SJCRH30 (cell line): ENCODE measurements at places on chromosomes 4 and X.

DNA sequence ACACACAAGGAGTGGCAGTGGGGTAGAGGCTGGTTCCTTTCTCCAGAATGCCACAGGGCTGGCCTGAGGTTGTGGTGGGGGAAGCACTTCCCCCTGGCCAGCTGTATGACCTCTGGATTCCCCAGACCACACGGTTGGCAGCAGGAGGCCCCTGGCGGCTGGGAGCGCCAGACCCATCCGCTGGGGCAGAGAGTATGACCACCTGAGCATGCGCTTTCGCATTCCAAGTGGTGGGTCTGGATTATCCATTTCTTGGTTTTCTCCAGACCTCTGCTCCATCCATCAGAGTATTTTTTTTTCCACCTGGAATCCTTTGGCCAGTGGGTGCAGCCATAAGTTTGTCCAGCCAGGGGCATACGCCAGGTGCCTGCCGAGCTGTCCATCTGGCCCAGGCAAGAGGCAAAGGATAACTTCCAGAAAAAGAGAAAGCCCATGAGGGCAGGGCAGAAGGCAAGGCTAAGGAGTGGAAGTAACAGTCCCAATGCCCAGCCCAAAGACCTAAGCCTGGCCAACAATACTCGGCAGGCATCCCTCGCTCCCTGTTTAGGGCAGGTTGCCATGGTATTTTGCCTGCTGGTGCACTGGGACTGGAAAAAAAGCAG lies 39.3 kb downstream of the NHSL2 start:
- no peak for DNase-seq

GRCh38 chr4:151983854-151984253 lies 223.0 kb upstream of the GATB start:
- no peak for DNase-seq

DNA sequence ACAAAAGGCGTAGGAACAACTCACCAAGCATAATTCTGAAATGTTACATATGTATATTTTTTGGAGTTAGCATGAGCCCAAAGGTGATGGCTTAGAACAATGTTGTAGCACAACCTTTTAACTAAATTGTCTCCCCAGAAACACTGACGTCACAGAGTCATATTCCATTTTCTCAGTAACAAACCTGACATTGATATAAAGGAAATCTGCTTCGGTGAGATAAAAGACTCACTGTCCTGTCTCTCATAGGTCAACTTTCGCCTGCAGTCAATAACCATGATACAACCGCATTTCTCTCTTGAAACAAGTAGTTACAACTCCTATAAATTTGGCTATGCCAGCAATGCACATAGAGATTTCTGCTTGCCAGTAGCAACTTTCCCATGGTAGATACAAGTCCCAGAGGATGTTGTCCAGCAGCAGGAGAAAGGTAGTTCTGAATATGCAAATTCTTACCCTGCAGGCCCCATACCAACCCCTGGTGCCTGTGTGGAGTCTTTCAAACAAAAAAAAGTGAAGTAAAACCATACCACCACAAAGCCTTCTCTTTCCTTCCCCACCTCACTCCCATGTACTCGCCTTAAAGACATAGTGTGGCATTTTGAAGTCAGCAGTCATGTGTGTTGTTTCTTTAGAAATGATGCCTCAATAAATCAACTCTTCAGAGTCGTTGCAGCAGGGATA lies 47.9 kb downstream of the MTM1 start:
- DNase-seq = no peak

DNA sequence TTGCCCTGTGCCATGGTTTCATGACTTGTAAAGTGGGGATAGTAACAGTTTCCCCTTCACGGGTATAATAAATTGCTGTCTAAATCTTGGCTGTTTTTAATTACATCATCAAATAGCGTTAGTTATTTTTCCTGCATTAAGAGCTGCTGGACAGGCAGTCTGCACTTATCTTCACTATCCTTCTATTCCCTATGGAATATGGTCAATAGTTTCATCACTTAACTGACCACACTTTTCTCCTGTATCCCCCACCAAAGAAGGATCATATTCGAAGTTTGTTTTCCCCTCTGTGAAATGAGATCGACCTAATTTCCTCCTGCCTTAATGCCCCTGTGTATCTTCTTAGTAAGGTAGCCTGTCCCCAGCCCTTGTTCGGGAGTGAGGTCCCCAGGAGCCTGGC lies 133.2 kb downstream of the SHROOM3 start:
- DNase-seq = no peak

DNA sequence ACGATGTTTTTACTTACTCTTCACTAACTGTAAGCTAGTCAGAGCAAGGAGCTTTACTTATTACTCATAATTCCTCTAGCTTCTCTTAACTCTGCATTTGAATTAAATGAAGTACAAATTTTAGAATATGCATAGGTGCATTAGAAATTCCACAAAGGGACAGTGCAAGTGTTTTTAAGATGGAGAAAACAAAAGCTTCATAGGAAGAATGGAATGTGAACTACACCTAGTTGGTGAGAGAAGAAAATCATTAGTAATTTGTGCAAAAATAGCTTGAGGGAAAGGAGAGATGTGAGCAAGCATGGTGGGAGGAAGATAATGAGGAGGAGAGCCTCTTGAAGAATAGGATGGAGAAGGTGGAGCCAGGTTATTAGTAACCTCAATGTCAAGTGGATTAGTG lies 77.5 kb upstream of the SMARCA5 start:
- DNase-seq = no peak

DNA sequence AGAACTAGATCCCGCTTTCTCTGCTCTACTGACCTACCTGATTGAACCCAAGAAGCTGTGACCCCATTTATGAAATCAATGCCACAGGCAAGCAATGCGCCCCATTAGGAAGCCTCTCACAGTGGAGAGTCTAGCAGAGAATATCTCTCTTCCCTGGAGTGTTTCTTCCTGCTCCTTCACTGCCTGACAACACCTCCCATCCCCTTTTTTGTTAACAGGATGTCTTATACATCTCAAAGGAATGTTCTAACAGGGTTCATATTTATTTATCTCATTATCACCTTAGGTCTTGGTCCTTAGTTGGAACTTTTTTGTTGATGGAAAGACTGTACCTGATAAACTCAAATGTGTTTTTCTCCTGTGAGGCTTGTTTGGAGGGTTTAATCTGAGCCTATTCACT lies 35.5 kb downstream of the SLIT2 start:
- no peak for DNase-seq

DNA sequence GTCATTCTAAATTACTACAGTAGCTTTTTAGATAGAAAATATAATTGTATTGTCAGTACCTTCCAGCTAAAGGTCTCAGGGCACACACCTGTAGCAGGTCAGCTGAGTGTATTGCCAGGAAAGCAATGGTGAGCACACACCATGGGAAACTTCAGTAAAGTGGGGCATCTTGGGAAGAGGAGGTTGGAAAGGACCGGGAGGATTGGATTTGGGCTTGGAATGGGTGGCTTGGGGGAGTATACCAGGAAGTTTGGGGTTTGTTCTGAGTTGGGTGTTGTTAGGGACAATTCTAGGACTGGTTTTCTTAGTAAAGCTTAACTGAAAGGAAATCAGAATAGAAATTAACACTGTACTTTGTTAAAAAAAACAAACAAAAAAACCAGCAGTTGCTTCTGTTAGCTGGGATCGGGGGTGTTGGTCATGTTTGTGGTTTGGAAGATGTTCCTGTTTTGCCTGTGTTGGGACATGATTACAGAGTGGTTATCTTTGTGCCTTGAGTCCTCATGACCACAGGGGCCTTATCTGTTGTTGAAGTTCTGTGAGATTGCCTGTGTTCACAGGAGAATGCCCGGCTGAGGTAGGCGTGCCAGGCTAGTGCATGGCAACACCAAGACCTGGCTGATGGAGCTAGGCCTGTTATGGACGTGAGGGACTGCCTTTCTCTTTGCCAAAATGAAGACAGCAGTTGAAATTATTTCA lies 35.1 kb downstream of the PRIMPOL start:
- DNase-seq = no peak

- DNase-seq = peak; percentile 79
Measured at GRCh38 chr4:110042545-110043517, 130.1 kb downstream of the EGF start.

DNA sequence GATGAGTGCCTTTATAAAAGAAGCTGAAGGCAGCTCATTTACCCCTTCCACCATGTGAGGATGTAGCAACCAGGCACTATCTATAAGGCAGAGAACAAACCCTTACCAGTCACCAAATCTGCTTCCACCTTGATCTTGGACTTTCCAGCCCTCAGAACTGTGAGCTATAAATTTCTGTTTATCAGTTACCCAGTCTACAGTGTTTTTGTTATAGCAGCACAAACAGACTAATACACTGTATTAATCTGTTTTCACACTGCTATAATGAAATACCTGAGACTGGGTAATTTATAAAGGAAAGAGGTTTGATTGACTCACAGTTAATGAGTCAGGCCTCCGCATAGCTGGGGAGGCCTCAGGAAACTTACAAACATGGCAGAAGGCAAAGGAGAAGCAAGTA lies 91.2 kb downstream of the SOWAHB start:
- DNase-seq = no peak

GRCh38 chrX:140762061-140762460 lies 52.5 kb downstream of the LINC00632 start:
- DNase-seq = peak; percentile 60

- DNase-seq = no peak
Measured at GRCh38 chr4:10095296-10095991, 21.2 kb downstream of the WDR1 start.

DNA sequence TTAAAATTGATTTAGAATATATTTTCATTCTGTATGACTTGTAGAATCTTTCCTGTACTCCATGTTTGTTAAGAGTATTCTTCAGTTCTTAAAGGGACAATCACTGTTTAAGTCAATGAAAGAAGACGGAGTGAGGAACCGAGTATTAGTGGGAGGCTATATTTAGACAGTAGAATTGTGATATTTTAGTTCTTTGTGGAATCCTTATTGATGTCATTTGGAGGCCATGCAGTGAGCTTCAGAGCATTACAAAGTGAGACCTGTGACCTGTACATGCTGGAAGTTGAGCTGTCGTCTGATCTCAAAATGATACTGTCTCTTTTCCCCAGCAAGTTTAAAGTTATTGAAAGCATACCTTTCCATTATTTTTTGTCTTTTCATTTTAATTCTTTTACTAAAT lies 394.7 kb downstream of the GALNTL6 start:
- DNase-seq = no peak

DNA sequence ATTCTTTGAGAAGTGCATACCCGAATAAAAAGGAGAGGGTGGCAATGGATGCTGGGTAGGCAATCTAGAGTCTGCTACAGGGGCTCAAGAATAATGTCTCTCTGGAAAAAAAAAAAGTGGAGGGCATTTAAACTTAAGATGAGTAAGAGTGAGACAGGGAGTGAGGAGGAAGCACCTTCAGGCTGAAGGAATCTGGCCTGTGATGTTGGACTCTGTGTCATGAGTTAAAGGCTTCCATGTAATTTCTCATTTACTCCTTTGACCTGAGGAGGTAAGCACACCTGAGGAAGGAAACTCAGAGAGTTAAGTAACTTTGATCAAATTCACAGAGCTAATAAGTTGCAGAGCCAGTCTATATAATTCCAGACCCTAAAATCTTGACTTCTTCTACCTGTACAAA lies 3.2 kb upstream of the PRKG2 start:
- DNase-seq = no peak

GRCh38 chr4:11566444-11567022 lies 137.8 kb upstream of the HS3ST1 start:
- DNase-seq = no peak

DNA sequence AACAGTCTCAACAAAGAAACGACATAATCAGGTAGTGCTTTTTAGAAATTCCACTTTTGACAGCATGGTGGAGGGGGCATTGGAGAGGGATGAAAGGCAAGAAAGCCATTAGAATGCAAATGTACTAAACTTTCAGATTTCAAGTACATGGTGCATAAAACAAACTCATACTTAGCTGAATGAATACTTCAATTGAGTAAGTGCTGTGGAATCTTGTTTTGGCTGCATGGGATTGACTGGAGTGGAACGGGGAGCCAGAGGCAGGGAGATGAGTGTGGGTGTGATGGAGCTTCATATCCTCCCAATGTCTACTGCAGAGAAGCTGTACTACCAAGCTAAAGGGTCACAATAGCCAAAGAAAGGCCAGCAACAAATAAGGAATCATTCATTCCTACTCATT lies 52.4 kb downstream of the USP46 start:
- no peak for DNase-seq

GRCh38 chr4:87117051-87117731 lies 103.2 kb downstream of the KLHL8 start:
- no peak for DNase-seq

GRCh38 chr4:168636506-168637196 lies 139.8 kb downstream of the PALLD start:
- DNase-seq = no peak

DNA sequence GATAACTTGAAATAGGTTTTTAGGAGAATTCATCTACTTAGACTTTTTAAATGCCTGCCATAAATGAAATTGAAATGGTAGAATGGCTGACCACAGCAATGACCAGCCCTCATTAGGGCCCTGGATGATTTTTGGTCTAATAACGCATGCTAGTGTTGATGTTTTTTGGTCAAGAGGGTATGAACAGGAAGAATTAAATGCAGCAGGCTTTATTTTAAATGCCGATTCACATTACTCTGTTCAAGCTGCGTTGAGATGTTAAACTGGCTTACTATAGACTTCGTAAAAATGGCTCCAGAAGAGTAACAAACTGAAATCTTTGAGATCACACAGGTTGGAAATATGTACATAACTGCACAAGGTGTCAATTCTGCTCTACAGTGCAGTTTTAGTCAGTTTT lies 14.6 kb downstream of the DDX3X start:
- no peak for DNase-seq

DNA sequence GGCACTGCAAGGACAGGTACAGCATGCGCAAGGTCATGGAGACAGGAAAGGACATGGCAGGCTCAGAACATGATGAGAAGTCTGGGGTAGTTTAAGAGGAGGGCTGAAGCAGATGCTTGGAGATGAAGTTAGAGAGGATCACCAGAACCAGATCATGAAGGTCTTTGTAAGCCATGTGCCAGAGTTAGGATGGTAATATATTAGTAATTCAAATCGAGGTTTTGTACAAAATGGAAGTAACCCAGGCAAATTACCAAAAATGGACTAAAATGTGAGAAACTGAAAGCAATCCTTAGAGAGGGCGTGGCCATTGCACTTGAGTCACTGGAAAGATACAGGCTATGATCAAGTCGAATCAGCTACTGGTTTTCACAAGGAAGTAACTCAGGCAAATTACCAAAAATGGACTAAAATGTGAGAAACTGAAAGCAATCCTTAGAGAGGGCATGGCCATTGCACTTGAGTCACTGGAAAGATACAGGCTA lies 13.5 kb downstream of the RXFP1 start:
- no peak for DNase-seq

GRCh38 chr4:18022572-18023050 lies 1.1 kb upstream of the LCORL start:
- no peak for DNase-seq

DNA sequence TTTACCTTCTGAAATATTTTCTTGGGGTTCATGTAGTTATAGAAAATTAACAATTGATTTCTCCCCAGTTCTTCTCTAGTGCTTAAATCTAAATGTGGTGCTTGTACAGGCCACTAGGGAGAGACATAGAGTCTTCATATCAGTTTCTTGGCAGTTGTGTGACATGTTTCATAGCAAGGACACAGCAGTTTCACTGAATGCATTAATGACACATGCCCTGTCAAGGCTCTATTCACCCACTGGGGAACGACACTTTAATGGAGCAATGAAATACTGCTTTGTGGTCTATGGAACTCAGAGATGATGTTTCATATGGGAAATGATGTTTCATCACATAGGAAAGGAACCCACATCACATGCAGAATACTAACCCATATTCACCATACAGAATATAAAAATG lies 2.8 kb downstream of the VEGFC start:
- peak; percentile 13 for DNase-seq
